ENCODE measurements at places on chromosomes 3 and 15.

GRCh38 chr15:58396181-58396580 is 35.6 kb upstream of the LIPC start:
- DNase-seq, result peak; percentile 72

- no peak for DNase-seq
Observed at GRCh38 chr3:119733812-119734211, 31.0 kb downstream of the CFAP91 start.

DNA sequence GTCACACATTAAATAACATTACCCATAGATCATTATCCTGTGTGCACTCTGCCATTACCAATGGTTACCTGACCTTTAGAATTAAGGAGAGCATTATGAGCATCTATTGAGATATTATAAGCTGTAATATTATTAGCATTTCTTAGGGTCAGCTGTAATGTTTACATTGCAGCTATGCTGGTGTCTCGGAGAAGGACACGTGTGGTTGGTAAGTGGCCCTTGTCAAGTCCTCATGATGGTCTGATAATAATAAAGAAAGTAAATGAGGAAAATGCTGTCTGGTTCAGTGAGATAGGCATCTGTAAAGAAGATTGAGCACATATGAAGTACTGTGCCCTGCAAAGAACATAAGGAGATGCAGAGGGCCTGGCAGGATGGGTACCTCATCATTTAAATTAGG is 71.7 kb upstream of the ARL6 start:
- DNase-seq, result no peak

DNA sequence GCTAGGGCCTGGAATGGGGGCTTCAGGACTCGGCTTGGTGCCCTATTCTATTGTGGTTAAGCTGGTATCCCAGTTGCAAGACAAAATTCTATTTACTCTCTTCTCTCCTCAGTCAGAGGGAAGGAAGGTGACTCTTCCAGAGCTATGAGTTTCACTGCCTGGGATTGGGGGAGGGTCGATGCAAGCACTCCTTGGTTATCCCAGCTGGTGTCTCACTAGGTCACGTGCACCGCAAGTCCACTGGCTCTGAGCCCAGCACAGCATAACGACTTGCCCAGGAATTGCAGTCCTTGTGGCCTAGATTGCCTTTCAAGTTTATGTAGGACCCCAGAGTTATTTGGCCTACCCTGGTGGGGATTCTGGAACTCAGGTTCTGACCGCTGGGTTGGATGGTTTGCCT is 958.8 kb downstream of the IGSF11 start:
- DNase-seq, result no peak

DNA sequence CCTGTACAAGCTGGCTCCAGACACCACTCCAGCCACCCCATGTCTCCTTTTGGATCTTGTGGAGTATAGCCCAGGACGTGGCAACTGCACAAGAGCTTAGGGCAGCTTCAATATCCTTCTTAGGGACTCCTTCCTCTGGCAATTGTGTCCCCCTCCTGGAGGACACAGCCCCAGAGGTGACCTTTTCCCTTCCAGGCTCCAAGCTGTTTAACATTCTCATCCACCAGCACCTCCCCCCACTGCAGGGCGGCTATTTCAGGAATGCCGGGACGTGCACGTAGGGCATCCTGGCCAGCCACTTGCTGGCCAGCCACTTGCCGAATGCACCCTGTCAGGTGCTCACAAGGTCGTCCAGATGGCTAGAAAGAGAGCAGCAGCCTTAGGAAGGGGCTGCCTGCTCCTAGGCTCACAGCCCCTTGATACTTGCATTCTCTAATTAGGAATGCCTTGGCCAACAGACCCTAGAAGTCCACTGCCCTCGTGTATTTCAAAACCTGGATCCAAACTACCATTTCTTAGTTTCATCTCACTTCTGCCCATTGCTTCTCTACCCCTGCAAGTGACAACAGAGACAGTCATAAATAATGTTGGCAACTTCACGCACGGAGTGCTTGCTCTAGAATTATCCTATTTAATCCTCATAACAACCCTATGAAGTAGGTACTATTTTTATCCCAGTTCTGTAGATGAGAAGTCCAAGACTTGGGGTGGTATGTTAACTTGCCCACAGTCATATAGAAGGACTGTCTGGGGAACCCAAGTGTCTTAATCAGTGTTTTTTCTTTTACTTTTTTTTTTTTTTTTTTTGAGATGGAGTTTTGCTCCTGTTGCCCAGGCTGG is 24.5 kb upstream of the IDH2 start:
- DNase-seq, result no peak

DNA sequence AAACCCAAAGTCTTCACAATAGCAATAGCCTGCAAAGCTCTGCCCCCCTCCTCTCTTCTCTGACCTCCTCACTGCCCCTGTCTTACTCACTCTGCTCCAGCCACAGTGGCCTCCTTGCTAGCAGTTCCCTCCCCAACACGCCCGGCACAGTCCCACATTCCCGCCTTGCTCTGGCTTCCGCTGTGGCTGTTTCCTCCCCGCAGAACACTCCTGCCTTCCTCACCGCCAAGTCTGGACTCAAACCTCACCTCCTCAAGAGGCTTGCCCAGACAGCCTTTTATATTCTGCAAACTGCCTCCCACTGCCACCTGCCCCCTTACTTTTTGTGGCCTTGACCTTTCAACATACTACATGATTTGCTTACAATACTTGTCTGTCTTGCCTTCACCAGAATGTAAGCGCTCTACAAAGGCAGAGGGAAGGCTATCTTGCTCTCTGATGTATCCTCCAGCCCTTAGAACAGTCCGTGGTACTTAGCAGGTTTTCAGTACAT is 406 bp upstream of the MPI start:
- DNase-seq, result no peak

DNA sequence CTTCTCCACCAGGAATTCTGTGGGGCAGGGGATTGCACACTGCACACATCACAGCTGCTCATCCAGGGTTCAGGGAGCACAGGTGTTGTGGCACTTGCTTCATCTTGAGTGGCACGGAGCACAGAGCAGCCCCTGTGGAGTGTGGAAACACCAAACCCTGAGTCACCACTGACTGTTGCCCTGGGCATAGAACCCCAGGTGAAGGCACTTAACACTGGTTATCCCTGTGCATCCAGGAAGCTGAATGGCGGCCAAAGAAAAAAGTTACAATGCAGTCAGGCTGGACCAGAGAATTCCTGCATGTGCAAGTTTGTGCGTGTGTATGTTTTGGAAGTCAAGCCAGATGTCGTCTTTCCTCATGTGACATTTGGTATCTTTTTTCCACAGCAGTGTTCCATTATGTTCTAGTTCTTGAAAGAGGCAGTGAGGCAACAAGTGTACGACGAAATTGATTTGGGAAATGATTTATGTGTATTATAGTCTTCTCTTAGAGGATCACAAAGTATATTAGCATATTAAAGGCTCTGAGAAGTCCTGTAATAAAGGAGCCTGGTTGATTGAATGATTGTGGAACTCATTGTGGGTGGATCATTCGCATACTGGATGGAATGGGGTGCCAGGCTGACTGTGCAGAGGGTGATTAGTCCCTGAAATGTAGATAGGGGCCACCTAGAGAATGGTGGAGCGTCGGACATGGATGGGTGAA is 292.3 kb downstream of the TLE3 start:
- peak; percentile 49 for DNase-seq

- DNase-seq, result no peak
Observed at GRCh38 chr3:68436619-68437401, 495.5 kb downstream of the TAFA4 start.

GRCh38 chr3:52078781-52079560 is 22.6 kb upstream of the DUSP7 start:
- DNase-seq, result no peak
